ENCODE measurements at places on chromosomes 3 and 15. TPM values are rescaled to one million over a fixed set of nuclear protein-coding genes. Genes with fewer than 3 reads are reported as not detected.

The CEP19 gene
- total RNA-seq = 0.18 TPM

GRCh38 chr3:173214576-173214975, 73.5 kb upstream of the SPATA16 start:
- H3K4me1 ChIP-seq = no peaks in the 10 kb centered on the region
- H3K4me3 ChIP-seq = no peak overlapping the region
- no peaks in the 10 kb centered on the region for H3K36me3 ChIP-seq
- no peak for DNase-seq
- H3K27me3 ChIP-seq = no peaks in the 10 kb centered on the region

DNA sequence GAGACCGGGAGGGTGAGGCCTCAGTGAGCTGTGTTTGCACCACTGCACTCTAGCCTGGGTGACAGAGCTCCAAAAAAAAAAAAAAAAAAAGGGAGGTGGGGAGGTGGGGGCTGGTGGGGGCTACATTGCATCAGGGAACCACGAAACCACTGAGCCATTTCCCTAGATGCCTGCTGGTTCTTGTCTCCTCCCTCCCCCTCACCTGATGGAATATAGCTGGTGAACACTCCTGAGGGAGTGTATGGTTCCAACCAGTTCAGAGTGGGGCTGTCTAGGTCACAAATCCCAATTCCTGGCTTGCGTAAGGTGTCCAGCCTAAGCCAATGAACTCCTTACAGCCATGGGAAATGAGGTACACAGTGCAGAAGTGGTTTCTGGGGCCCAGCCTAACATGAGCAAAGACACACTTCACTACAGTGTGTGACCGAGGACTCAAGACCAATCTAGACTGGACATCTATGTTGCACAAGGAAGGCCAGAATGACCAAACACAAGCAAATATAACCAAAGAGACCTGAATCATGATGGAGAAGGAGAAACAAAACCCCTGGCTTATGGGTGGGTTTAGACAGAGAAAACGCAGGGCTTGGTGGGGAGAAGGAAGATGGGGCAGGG, 39.1 kb upstream of the OSBPL11 start:
- H3K36me3 ChIP-seq = no peaks in the 10 kb centered on the region
- DNase-seq = no peak
- no peak overlapping the region for H3K27ac ChIP-seq
- no peak overlapping the region for H3K4me3 ChIP-seq
- no peaks in the 10 kb centered on the region for H3K27me3 ChIP-seq

DNA sequence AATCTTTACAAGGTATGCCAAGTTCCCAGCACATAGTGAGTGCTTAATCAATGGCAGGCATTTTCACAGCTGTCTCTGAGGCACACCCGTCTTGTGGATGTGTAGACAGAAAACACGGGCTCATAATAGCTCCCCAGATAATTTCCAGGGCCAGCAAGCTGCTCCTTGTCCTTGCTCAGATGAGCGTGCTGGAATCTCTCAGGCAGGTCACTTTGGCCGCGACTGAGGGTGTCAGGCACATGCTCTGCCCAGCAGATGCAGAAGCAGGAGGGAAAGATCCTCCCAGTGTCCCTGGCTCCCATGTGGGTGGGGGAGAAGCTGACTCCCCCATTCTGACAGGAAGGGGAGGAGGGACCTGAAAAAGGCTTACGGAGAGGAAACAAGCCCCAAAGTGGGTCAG, 35.6 kb upstream of the SLC6A1 start:
- no peaks in the 10 kb centered on the region for H3K27me3 ChIP-seq
- DNase-seq = no peak
- no peak overlapping the region for H3K27ac ChIP-seq
- no peak overlapping the region for H3K4me3 ChIP-seq
- no peaks in the 10 kb centered on the region for H3K4me1 ChIP-seq
- no peaks in the 10 kb centered on the region for H3K36me3 ChIP-seq

GRCh38 chr3:179076243-179077027, 4.8 kb upstream of the ZMAT3 start:
- DNase-seq = no peak
- H3K4me1 ChIP-seq = peaks cover 6% of the 10 kb centered on the region
- no peaks in the 10 kb centered on the region for H3K27me3 ChIP-seq
- no peak overlapping the region for H3K27ac ChIP-seq

The PP2D1 gene
- total RNA-seq = not detected

Measured in stomach (tissue), 19 donors.